Heart left ventricle (tissue), 16 donors: ENCODE measurements at places on chromosomes 7 and 10. TPM values are rescaled to one million over a fixed set of nuclear protein-coding genes. Genes with fewer than 3 reads are reported as not detected.
A peak's percentile ranks its signal among the peaks of the same experiment; 100 is the strongest.

- H3K27ac ChIP-seq = no peak overlapping the region
- no peak overlapping the region for H3K4me3 ChIP-seq
- no peaks in the 10 kb centered on the region for H3K27me3 ChIP-seq
- no peaks in the 10 kb centered on the region for H3K36me3 ChIP-seq
These were observed 18.0 kb upstream of the NPVF start for GRCh38 chr7:25246306-25246705.

The BLNK gene
- total RNA-seq = 5.6 TPM

DNA sequence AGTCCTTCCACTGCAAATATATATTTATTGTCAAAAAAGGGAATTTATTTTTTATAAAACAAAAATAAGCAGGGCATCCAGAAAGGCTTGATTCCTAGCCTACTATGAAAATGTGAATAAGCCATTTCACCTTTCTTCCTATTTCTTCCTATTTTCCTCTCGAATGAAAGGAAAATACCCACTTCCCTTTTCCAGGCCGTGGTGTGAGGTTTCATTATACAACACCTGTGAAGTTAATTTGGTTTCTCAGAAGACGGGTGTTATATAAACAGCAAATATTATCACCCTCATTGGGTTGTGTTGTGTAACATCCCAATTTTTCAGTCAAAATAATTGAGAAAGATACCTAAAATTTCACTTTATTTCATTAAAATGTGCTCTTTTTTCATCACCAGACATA lies 214.3 kb downstream of the DGKB start:
- H3K36me3 ChIP-seq = no peaks in the 10 kb centered on the region
- H3K4me1 ChIP-seq = no peaks in the 10 kb centered on the region
- H3K27ac ChIP-seq = no peak overlapping the region
- no peaks in the 10 kb centered on the region for H3K27me3 ChIP-seq

The OR9A2 gene
- not detected for total RNA-seq

GRCh38 chr7:8290645-8291308 lies 28.8 kb upstream of the ICA1 start:
- no peaks in the 10 kb centered on the region for H3K36me3 ChIP-seq
- DNase-seq = no peak
- peaks cover 6% of the 10 kb centered on the region for H3K4me1 ChIP-seq
- H3K27ac ChIP-seq = no peak overlapping the region
- H3K4me3 ChIP-seq = no peak overlapping the region
- H3K27me3 ChIP-seq = no peaks in the 10 kb centered on the region

DNA sequence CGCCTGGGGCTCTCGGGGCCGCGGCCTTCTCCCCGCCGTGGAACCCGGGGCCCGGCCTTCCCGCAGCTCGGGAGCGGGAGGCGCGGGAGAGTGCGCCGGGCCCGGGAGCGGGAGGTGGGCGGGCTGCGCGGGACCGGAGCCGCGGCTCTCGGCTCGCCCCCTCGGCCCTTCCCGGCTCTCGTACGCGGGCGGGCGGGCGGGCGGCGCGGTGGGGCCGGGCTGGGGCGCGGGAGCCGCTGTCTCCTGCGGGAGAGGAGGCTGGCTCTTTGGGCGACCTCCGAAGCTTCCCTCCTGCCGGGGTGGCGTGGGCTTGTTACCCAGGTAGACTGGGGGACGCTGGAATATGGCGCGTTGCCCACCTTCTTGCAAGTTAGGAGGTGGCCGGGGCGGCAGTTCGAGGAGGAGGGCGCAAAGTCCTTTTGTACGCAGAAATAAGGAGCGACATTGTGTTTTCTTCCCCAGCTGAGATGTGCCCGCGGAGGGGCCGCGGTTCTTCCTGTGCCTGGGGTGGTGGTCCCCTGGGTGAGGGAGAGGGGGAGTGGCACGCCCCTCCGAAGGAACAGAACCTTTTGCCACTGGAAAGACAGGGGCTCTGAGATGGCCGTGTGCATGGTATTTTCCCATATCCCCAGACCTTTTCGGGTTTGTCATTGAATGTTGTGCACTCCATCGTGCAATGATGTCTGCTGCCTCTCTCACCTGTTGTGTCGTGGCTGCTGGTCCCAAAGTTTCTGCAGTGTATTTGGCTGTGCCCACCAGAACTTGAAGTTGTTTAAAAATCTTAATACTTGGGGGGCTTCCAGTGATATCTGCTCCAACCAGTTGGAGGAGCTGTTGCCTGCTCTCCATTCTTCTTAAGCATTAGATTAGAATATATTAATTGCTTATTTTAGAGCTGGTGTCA lies 844 bp downstream of the NRF1 start:
- peak overlapping the region; percentile 86 for H3K4me3 ChIP-seq
- DNase-seq = peak; percentile 50
- H3K27ac ChIP-seq = peak overlapping the region; percentile 98
- H3K36me3 ChIP-seq = no peaks in the 10 kb centered on the region
- H3K27me3 ChIP-seq = no peaks in the 10 kb centered on the region

- H3K27ac ChIP-seq = peak overlapping the region; percentile 79
- peaks cover 77% of the 10 kb centered on the region for H3K4me1 ChIP-seq
- H3K36me3 ChIP-seq = no peaks in the 10 kb centered on the region
- no peaks in the 10 kb centered on the region for H3K27me3 ChIP-seq
- no peak overlapping the region for H3K4me3 ChIP-seq
- DNase-seq = no peak
These were observed 11.0 kb downstream of the SORBS1 start for GRCh38 chr10:95550073-95550672.
